Substantia nigra (tissue), 51 donors: ENCODE measurements at places on chromosomes 4 and X.

- no peak for DNase-seq
These were observed 544.7 kb downstream of the SPRY1 start for GRCh38 chr4:123941306-123941705.

DNA sequence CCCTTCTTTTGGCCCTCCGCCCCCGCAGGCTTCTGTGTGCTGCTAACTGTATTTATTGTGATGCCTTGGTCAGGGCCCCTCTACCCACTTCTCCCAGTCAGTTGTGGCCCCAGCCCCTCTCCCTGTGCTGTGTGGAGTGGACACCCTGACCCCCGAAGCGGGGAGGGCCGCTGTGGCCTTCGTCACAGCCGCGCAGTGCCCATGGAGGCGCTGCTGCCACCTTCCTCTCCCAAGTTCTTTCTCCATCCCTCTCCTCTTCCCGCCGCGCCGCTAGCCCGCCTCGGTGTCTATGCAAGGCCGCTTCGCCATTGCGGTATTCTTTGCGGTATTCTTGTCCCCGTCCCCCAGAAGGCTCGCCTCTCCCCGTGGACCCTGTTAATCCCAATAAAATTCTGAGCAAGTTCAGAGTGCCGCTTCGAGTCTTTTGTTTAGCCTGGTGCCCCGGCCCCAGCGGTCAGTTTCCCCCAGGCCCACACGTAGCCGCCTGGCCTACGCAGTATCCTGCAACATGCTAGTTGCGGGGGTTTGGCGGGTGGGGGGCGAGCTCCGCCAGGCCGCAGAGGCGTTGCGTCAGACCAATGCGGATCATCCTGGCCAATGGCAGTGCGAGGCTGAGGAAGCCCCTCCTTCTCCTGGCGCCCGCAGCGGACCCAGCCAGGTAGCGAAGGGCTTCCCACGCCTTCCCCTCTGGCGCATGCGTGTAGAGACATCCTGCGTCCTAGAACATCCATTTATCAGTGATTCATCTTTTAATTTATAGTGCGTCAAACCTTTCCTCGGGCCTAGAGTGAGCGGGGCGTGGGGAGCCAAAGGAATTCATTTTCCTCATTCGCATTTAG, 5.6 kb upstream of the KANTR start:
- peak; percentile 66 for DNase-seq

DNA sequence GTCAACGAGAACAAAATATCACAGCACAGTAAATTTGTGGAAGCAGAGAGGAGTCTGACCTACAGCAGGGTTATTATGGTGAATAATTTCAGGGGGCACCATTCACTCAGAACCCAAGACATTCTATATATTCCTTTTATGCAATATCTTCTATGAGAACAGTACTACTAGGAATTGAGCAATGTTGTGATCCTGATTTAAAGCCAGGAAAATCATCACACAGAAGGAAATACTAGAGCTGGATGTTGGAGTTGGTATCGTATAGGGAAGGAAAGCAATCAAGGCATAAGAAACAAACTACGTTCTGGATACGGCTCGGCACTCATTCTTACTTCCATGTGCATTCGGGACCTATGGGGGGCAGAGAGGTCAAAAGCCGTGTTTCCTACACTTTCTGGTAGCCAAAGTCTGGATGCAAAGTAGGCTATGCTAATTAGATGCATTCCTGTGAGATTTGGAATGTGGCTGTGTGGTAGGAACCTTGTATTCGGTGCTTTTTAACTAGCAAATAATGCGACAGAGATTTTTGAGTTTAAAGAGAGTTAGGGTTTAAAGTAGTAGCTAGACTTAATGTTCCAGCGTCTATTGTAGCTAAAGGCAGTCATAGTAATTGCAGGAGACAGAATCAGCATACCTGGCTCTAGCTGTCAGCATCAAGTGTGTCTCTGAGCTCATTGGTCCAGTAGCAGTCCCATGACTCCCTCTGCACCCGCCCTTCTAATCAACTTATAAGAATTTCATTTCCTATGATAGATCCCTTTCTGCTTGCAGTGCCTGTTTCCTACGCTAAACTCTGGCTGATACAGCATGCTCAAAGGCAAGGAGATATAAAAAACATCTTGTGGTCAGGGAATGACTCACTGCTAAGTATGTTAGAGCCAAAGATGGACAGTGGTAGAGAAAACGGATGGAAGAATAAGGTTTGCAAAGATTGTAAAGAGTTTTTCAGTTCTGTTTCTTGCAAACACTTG, 43.3 kb upstream of the PDGFC start:
- DNase-seq: no peak

DNA sequence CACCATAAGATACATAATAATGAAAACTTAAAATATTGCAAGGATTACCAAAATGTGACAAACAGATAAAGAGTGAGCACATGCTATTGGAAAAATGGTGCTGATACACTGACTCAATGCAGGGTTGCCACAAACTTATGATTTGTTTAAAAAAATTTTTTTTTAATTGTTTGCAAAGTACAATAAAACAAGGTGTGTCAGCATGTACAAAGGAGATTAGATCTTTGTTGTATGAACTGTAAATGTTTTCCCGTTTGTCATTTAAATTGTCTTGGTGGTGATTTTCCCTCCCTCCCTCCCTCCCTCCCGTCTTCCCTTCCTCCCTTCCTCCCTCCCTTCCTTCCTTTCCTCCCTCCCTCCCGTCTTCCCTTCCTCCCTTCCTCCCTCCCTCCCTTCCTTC, 31.4 kb downstream of the ANXA5 start:
- no peak for DNase-seq

GRCh38 chrX:79107891-79108718, 36.4 kb upstream of the GPR174 start:
- no peak for DNase-seq

DNA sequence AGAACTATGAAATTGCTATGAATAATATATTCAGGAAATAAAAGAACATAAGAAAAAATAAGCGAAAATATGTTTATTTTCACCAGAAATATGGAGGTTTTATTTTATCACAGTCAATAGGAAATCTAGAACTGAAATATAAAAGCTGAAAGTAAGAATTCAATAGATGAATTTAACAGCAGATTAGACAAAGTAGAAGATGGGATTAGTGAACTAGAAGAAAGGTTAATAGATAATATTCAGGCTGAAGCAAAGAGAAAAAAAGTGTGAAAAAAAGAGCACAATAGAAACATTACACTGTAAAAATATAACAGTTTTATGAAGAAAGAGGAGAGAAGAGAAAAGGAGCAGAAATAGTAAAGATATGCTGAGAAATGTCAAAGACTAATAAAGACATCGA, 1152.1 kb downstream of the FAT4 start:
- no peak for DNase-seq
